Liver (tissue), 10 donors: ENCODE measurements at places on chromosomes 11 and 22. TPM values are rescaled to one million over a fixed set of nuclear protein-coding genes. Genes with fewer than 3 reads are reported as not detected.

DNA sequence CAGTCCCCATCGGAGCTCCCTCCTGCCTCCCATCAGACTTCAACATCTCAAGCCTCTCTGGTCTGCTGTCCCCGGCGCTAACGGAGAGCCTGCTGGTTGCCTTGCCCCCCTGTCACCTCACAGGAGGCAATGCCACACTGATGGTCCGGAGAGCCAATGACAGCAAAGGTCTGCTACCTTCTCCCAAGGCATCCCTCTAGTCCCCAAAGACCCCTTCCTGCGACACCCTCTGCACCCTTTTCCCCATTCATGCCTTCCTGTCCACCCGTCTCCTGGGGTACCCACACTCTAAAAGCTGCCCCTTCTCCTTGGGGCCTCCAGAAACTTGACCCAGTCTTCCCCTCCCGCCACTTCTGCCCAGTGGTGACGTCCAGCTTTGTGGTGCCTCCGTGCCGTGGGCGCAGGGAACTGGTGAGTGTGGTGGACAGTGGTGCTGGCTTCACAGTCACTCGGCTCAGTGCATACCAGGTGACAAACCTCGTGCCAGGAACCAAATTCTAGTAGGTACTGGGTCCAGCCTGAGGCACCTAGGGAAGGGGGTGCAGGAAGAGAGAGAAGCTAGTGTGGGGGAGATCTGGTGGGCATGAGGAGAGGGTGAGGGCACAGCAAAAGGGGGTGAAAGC, 860 bp downstream of the UPK2 start:
- no peaks in the 10 kb centered on the region for H3K27me3 ChIP-seq
- no peaks in the 10 kb centered on the region for H3K4me1 ChIP-seq
- no peaks in the 10 kb centered on the region for H3K36me3 ChIP-seq
- H3K27ac ChIP-seq, result no peak overlapping the region
- DNase-seq, result no peak
- no peak overlapping the region for H3K4me3 ChIP-seq

- peak overlapping the region; percentile 31 for H3K27ac ChIP-seq
- DNase-seq, result peak; percentile 76
- peaks cover 7% of the 10 kb centered on the region for H3K36me3 ChIP-seq
- peaks cover 38% of the 10 kb centered on the region for H3K4me1 ChIP-seq
- H3K4me3 ChIP-seq, result no peak overlapping the region
These were observed 14.7 kb downstream of the GGA1 start for GRCh38 chr22:37623075-37624016.

DNA sequence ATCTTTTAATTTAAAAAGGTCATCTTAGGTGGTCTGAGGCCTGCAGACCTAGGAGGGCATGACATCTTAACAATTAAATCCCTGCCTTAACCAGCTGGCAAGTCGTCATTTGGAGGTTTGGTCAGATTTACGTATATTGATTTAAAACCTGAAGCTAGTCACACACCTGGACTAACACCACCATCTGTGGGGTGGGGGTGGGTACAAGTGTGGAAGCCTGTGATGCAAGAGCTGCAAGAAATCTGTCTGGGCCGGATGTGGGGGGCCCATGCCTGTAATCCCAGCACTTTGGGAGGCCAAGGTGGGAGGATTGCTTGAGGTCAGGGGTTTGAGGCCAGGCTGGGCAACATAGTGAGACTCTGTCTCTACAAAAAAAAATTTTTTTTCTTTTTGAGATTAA, 11.6 kb downstream of the CCDC87 start:
- H3K27me3 ChIP-seq, result no peaks in the 10 kb centered on the region
- no peaks in the 10 kb centered on the region for H3K36me3 ChIP-seq
- DNase-seq, result no peak
- H3K4me1 ChIP-seq, result peaks cover 6% of the 10 kb centered on the region

DNA sequence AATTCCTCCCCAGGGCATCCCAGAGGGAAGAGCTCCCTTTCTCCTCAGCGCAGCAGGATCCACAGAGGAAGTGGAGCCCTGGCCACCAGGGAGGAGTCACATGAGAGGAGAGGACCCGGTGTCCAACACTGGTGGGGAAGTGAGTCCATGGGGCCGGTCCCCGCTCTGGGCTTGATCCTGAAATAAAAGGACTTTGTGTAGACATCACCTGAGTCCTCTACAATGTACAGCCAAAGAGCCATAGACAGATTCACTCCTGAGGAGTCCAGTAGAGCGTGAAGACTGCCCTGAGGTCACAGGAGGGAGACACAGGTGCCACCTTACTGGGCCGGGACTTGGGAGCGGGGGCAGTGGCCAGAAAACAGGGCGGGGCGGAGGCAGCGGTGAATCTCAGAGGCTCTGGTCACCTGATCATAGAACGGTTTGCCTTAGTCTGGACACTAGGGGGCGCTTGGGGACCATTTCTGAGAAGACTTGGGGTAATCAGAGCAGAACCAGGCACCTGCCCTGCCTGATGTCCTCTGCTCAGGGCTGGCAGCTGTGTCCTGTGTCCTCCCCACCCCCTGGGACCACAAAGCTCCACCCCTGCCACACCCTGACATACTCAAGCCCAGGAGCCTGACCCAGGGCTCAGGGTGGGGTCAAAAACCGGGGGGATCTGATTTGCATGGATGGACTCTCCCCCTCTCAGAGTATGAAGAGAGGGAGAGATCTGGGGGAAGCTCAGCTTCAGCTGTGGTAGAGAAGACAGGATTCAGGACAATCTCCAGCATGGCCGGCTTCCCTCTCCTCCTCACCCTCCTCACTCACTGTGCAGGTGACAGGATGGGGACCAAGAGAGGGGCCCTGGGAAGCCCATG, 112.7 kb downstream of the VPREB1 start:
- no peaks in the 10 kb centered on the region for H3K36me3 ChIP-seq
- peak; percentile 78 for DNase-seq
- no peak overlapping the region for H3K27ac ChIP-seq
- no peaks in the 10 kb centered on the region for H3K4me1 ChIP-seq

GRCh38 chr11:79052544-79052943, 388.3 kb downstream of the TENM4 start:
- no peak overlapping the region for H3K27ac ChIP-seq
- peaks cover 10% of the 10 kb centered on the region for H3K4me1 ChIP-seq
- no peak for DNase-seq
- no peaks in the 10 kb centered on the region for H3K36me3 ChIP-seq

GRCh38 chr11:12128301-12128751, 17.9 kb downstream of the MICAL2 start:
- no peaks in the 10 kb centered on the region for H3K36me3 ChIP-seq
- no peaks in the 10 kb centered on the region for H3K27me3 ChIP-seq
- H3K27ac ChIP-seq, result no peak overlapping the region
- H3K4me1 ChIP-seq, result peaks cover 7% of the 10 kb centered on the region

DNA sequence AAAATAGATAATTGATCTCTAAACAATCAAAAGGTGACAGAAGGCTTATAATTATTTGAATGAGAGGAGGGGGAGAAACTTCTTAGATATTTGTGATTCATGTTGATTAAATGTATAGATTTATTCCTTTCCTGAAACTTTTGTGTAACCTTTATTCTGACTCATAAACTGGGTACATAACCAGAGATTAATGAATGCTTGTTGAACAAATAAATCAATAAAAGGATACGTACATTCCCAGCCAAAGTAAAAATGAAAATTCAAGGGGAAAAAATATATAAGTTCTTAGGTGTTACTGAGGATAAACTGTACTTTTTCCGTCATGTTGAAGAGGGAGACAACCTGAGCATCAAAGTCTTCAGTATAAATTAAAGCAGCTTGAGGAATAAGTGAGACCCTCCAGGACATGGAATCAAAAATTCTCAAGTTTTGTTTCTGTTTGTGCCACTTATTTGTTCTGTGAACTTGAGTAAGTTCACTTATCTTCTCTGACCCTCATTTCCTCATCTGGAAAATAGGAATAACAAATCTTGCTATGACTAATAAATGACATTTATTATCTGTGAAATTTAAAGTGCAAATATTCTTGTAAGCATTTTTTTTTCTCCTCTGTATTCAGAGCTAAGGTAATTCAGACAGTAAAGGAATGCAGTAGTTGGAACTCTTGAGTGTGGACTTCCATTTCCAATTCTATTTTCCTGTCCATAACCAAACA, 195.4 kb downstream of the METTL15 start:
- H3K27me3 ChIP-seq, result no peaks in the 10 kb centered on the region
- H3K27ac ChIP-seq, result no peak overlapping the region
- no peak overlapping the region for H3K4me3 ChIP-seq
- no peaks in the 10 kb centered on the region for H3K4me1 ChIP-seq

DNA sequence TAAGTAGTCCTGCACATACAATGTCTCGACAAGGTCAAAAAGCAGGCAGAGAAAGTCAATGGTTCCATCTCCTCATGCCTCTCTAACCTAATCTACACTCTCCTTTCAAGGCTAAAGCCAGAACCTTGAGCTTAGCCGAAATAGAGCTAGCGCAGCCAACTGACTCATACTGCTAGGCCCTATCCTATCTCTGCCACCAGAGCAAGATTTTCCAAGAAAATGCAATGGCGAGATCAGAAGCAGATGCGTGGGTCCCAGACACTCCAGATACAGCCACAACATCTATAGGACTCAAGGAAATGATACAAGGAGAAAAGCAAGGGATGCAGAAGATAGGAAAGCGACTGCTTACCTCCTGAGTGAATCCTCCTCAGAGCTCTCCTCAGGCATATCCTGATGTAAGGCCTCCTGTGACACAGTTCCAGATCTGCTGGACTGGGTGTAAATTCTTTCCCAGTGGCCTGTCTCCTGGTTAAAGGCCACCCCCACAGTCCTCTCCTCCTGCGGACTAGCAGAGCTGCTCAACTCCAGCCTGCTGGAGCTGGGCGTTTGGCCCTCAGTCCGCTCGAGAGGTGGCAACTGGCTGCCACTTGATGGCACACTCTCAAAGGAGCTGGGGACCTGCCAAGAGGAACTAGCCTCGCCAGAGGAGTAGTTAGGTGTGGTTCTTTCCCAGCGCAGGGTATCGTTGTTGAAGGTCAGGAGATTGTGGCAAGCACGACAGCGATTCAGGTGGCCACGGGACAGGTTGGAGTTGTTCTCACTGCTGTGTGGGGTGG, 52.0 kb downstream of the AMBRA1 start:
- no peak overlapping the region for H3K27ac ChIP-seq
- H3K4me3 ChIP-seq, result no peak overlapping the region
- H3K36me3 ChIP-seq, result peaks cover 55% of the 10 kb centered on the region
- DNase-seq, result no peak
- no peaks in the 10 kb centered on the region for H3K27me3 ChIP-seq
- H3K4me1 ChIP-seq, result no peaks in the 10 kb centered on the region

The LMO1 gene
- not detected for polyA plus RNA-seq

The TTLL12 gene
- polyA plus RNA-seq, result 21.4 TPM
